ENCODE measurements at places on chromosomes 2 and 18.

DNA sequence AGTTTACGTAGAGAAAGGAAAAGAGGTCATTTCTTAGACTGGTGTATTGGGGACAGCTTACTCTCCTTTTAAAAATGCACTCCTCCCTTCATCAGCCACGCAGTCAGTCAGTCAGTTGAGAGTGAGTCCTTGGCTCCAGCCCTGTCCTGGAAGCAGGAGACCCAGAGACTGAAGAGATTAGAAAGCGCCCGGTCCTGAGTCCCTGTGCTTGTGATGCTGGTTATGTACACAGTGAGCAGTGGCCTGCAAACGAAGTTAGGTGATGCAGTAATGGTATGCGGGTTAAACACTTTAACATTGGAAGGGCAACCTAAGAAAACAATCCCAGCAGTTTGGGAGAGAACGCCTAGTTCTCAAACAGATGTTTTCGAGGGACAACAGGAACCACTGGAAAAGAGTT, 6.3 kb upstream of the ASB1 start:
- no peak for DNase-seq

DNA sequence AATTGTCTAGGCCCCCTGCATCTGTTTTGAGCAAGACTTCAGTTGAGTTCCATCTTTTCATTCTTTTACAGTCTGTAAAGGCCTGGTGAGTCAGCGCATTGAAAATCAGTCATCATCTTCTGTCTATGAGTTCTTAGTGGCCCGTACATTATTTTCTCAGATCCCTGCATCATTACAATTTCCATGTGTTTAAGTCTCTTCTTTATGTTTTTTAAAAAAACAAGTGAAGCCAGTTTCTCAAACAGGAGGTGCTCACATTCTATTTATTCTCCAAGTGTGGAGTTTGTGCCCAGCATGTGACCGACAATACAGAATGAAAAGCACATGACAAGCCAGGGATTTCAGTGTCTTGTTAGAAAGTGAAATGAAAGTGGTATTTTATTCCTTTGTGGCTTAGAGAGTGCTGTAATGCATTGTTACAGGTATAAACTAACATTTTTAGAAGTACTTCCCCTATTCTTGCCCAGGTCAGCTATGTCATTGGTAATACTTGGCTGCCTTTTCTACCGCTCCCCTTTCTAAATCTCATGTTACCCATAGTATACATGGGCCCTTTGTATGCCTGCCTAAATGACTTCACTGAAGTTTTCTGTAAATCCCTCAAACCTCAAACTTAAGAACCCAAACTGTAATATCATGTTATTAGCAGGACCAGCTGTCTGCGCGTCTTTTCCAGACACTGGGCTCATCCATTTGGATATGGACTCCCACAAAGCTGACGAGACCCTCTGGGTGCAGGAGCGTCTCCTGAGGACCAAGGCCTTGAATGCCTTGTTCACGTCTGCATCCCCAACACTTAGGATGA, 67.6 kb downstream of the FEZ2 start:
- no peak for DNase-seq

- DNase-seq, result no peak
Observed at GRCh38 chr2:236354056-236354940, 90.1 kb upstream of the ASB18 start.

GRCh38 chr18:76621226-76621625, 126.2 kb upstream of the ZNF516 start:
- DNase-seq, result no peak

- no peak for DNase-seq
Observed at GRCh38 chr18:48993586-48993985, 42.8 kb upstream of the SMAD7 start.

DNA sequence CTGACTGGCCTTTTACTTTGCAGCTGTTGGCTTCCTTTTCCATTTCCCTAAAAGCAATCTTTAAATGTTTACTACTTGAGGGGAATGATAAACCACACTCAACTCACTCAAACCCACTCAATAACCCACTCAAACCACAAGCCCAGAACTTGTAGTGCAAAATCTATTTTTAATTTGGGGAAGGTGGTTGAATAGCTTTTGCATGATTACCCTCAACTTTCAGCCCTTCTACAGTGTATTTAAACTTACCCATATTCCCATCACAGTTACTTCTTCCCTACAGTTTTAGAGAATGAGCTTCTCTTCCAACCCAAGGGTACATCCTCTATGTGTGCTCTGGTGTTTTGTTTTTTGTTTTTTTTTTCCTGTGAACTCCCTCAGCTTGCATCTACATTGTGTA, 636.1 kb downstream of the TDRD15 start:
- no peak for DNase-seq

- DNase-seq, result no peak
Observed at GRCh38 chr2:42924418-42924886, 132.1 kb upstream of the HAAO start.

DNA sequence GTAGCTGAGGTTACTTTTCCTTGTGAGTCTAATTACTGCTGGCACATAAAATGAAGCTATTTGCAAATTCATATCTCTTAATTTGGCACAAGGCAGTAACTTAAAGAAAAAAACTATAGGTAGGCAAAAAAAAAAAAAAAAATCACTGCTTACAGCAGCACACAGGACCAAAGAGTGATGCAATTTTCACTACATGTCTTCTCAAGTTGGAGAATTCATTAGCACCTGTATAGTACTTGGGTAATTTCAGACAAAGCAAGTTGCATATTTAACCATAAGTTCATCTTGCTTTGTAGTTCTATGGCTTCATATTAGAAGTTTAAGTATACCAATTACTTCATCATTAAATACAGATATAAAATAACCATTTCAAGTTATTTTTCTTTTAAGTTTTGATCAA, 33.7 kb upstream of the RBBP8 start:
- DNase-seq, result no peak

GRCh38 chr18:3219631-3220335, at the start of gene MYOM1:
TSS of gene MYOM1 (minus strand) at chr18:3219968. CDS start at chr18:3215223, 4,745 bp downstream.
- no peak for DNase-seq

DNA sequence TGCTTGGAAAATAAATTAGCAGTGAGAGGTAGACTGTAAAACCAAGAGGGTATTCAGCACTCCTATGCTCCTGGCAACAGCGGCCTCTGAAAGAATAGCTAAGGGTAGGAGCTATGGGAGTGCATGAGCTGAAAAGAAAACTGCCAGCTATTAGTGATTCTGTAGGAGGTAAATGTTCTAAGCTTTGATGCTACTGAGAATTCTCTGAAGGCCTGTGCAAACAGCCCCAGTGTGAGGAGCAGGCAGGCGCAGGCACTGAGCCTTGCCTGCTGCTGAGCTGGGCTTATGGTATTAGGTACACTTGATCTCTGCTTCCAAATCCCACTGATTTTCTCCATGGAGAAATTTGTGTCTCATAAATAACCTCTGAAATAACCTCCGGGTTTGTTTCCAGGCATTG, 86.7 kb downstream of the NYAP2 start:
- no peak for DNase-seq

- DNase-seq, result no peak
Observed at GRCh38 chr18:2656237-2656980, 883 bp downstream of the SMCHD1 start.

DNA sequence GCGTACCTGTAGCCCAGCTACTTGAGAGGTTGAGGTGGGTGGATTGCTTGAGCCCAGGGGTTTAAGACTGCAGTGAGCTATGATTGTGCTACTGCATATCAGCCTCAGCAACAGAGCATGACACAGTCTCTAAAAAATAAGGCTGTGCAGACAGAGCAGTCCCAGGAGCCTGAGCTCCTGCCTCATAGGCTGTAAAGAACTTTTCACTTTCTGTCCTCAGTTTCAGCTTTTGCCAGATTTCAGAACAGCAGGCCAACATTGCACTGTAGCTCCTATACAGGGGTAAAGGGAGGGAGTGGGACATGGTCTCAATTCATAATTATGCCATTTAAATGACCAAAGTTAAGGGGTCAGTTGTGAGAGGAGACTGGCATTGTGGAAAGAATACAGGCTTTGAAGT, 150.6 kb downstream of the GALNT1 start:
- DNase-seq, result no peak

- DNase-seq, result no peak
Observed at GRCh38 chr2:5315512-5315911, 376.7 kb upstream of the SOX11 start.

- no peak for DNase-seq
Observed at GRCh38 chr2:25897506-25897905, 19.2 kb upstream of the ASXL2 start.

Data from PC-9 (cell line).